Stimulated activated CD4-positive, alpha-beta T cell treated with anti-CD3 and anti-CD28 coated beads, Interleukin-1b, Interleukin-23, amount 100 ng/mL, for 1 hour (primary cell): ENCODE measurements at places on chromosomes 12 and 14.

- DNase-seq: no peak
These were observed 61.1 kb downstream of the HRK start for GRCh38 chr12:116820064-116820656.

- no peak for DNase-seq
These were observed 65.6 kb downstream of the SYNE2 start for GRCh38 chr14:63918411-63918810.

DNA sequence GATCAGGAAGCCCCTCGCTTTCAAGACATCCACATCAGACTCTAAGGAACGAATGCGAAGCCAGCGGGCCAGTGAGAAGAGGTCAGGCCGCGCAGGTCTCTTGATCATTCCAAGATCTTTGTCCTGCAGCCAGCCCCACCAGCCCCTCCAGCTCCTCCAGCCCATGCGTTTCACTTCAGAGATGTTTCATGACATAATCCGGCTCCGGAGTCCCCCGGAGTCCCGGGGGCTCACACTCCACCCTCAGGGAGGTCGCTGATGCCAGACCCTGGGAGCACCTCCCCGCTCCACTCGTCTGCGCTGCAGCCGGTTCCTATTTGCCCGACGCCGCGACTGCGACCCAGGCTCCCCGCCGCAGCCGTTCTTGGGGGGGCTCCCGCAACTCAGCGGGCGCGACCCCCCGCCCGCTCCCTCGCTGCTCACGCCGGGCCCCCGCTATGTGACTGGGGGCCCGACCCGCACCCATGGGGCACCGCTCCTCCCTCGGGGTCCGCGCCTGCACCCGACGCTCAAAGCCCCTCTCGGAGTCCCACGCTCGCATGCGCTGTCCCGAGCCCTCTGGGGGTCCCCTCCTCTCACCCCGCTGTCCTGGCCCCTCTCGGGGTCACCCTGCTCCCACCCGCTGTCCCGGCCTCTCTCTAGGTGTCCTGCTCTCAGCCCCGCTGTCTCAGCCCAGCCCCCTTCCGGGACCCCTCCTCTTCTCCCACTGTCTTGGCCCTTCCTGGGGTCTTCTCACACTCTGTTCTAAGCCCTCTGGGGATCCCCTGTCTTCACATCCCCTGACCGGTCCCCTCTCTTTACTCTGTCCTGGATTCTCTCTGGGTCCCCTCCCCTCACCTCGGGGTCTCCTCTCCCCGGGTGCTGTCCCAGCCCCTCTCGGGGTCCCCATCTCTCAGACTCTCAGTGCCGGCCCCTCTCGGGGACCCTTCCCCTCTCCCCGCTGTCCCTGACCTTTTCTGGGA is 1.1 kb downstream of the TAOK3 start:
- no peak for DNase-seq

- DNase-seq: peak; percentile 4
These were observed 62.9 kb upstream of the NID2 start for GRCh38 chr14:52131640-52132320.

GRCh38 chr12:68117661-68118060 is 41.9 kb downstream of the IFNG start:
- no peak for DNase-seq

DNA sequence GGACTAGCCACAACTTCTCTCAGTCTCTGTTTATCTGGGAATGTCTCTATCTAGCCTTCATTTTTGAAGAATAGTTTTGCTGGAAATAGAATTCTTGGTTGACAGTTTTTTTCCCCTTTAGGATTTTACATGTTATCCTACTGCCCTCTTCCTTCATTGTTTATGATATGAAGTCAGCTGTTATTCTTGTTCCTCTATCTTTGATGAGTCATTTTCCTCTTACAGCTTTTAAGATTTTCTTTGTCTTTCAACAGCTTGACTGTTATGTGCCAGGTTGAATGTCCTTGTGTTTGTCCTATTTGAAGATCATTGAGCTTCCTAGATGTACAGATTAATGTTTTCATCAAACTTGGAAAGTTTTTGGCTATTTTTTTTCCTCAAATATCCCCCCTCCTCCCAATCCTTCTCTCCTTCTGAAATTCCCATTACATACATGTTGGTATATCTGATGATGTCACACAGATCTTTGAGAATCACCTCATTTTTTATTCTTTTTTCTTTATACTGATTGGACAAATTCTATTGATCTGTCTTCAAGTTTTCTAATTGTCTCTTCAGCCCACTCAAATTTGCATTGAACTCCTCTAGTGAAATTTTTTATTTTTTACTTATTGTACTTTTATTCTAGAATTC is 4.5 kb upstream of the GOLGA5 start:
- no peak for DNase-seq

DNA sequence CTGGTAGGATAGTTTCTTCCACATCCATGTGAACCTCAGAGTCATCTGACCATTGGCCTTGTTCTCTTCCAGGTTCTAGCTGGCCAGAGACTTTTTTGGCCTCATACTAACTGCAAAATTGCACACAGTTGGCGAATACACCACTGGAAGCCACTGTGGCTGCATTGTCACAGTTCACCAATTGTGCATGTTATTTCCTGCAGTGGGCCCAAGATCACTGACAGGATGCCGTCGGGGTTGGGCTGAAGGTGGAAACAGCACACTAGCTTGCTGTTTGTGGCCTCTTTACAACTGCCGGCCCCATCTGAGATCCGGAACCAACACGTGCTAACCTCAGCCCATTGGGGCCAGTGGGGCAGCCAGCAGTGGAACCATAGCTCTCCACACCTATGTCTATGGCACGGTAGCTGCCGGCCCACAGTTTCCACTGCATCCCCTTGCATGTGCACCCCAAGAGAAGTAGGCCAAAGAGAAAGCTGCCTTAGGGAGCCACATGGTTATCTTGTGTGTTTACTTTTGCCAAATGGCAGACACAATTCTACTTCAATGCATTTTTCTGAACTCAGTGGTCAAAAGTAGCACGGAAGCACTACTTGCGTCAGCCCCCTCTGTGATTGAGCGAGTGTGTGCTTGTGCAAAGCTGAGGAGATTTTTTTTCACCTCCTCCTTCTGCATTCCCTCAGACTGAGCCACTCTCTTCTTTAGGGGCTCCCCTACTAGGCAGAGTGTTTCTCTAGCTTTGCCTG is 464.0 kb downstream of the RAD51B start:
- DNase-seq: peak; percentile 22

DNA sequence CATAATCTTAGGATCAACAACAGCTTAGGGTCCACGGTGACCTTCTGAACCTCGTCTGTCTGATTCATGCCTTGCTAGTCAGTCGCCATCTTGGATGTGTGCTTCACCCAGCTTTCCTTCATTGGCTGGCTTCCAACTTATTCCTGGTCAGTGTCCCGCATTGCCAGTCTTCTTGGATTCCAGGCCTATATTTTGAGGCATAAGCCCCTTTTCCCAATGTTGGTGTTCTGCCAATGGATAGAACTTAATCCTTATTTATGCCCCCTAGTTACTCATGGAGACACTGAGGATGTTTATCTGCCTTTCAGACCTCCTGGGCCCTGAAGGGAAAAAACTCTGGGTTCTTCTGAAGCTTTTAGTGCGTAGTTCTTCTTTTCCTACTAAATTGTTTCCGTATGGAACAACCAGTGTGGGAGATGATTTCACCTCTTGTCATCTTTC is 5.8 kb downstream of the JDP2 start:
- DNase-seq: no peak

DNA sequence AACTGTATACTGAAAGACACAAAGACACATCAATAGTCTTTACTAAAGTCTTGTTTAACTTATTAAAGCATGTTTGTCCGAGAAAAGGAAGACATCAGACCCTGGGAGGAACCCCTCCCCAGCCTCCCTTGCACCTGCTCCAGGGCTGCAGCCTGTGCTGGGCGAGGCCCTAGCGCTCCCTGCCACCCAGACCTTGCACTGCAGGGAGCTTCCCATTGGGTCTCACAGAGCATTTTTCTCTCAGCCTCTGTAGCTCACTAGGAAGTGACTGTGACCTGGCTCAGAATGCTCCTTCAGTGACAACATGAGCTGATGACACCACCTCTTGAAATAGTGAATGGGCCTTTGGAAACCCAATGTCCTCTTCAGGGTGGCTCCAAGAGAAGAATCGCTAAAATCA is 461.2 kb downstream of the TMEM121 start:
- DNase-seq: no peak

DNA sequence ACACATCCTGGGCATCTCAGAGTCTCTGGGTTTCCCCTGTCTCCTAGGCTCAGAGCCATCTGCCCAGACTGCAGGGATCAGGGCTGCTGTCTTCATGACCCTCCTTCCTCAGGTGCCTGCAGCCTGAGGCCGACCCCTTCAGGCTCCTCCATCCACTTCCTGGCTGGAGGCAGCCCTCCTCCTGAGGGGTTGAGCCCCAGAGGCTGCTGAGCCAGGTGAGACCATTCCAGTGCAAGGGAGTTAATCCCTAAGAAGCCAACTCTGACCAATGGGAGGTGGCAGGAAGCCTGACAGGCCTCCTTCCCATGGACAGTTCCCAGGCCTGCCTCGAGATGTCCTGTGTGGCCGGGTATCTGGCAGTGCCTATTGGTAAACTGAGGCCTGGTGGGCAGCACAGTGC is 8.4 kb upstream of the PPP4R4 start:
- no peak for DNase-seq
